ENCODE measurements at places on chromosomes 5 and 9.

- no peak for DNase-seq
Observed at GRCh38 chr5:172911628-172911880, 47.7 kb upstream of the RPL26L1 start.

DNA sequence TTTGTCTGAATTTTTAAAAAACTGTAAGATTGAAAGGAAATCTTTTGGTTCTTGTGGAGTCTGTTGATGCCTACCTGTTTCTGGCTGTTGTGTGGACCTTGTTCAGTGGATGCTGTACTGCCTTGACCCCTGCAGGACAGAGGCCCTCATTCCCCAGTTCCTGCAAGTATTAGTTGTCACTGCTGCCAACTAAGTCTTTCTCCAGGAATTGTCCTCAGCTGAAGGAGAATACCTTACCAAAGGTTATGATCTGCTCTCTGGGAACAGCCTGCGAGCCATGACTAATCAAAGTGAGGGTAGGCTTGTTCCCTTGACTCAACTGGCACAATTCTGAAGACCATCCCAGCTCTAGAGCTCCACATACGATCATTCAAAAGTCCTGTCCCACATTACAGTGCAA lies 145.3 kb upstream of the FST start:
- DNase-seq, result no peak

- DNase-seq, result no peak
Observed at GRCh38 chr5:92991581-92992067, 589.4 kb downstream of the NR2F1-AS1 start.

DNA sequence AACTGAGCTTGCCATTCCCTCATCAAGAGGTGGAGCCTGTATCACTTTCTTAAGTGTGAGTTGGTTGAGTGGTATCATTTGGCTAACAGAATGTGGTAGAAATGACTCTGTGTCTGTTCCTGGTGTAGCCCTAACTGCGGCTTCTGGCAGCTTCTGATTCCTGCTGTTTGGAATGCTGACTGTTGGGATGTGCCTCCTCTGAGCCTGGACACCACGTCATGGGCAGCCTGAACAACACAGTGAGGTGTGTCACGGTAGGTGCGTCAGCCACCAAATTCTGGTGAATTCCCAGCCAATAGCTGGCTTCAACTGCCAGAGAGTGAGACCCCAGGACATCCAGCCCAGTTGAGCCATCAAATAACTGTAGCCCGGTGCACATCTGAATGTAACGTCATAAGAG lies 6.1 kb upstream of the C9orf152 start:
- no peak for DNase-seq

DNA sequence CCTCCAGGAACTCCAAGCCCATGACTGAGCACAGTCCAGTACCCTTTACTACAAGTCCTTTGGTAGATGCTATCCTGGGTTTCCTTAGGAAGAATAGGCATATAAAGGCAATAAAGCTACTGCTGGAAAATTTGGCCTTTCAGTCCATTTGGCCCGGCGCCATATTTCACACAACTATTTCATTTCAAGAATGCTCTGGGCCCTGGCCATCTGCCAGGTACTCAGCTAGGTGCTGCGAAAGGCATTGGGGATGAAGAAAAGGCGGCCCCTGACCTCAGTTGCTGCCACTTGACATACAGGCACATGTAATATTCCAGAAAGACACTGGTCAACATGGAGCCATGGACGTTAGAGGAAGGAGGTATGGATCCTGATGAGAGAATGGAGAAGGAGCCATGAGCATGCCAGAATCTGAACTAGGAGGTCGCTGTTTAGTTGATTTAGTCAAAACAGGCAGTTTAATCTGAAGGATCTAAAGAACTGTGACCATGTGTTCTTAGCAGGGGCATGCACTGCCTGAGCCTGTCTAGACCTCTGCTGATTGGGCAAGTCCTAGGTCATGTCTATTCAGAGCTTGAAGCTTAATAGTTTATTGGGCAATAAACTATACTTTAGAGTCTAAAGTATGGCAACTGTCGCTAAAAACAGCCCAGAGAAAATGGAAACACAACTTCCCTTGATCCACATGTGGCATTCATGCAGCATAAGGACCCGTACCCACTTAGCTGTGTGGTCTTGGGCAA lies 149.3 kb downstream of the MELK start:
- DNase-seq, result no peak

GRCh38 chr5:141272906-141273305 lies 27.7 kb downstream of the PCDHB15 start:
- DNase-seq, result no peak

DNA sequence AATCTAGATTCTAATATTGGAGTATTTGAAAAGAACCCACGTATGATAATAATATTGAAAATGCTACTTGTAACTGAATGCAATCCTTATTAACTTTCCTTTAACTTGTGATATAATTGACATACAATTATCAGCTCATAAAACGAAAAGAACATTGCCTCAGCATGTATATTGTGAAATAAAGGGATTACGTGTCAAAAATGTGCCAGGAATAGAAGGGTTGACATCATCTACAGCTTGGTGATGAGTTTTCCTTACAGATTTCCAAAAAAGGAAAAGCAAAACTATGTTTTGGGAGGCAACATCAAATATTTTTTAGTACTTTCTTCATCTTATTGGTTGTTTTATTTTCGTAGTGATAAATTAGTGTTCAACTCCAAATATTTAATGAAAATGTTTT lies 266.0 kb upstream of the PTGER4 start:
- peak; percentile 28 for DNase-seq

- peak; percentile 91 for DNase-seq
Observed at GRCh38 chr5:14190194-14191164, 47.3 kb downstream of the TRIO start.

GRCh38 chr5:90096415-90097081 lies 313.0 kb downstream of the CETN3 start:
- DNase-seq, result no peak

GRCh38 chr9:1962588-1963106 lies 52.5 kb upstream of the SMARCA2 start:
- no peak for DNase-seq

DNA sequence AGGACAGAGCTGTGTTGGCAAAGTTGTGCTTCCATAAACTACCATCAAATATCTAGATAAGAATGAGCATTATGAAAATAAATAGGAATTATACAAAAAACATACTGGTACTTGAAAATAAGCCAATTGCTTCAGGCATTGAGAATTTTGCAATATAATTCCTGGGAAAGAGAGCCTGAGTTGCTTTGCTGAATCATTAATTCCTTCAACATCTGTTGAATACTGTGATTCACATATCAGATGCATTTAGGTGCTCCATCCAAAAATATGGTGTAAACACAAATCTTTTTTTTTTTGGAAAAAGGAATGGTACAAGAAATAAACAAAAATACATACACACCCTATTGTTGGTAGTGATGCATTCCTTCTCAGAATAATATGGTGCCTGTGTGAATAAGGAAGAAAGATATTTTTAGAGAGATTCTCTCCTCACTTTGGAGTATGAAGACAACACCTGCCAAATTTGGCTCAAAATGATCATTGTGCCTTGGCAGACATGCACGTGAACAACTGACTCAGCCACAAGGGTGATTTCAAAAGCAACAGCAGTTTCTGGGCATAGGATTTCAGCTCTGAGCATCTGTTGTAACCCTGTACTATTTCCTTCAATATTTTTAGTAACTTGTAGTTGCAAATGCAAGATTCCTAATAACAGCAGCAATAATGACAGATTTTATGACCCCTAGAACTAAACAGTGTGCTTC lies 96.7 kb downstream of the CAVIN4 start:
- DNase-seq, result peak; percentile 11

GRCh38 chr5:135738564-135738875 lies 95.9 kb upstream of the SLC25A48 start:
- no peak for DNase-seq

DNA sequence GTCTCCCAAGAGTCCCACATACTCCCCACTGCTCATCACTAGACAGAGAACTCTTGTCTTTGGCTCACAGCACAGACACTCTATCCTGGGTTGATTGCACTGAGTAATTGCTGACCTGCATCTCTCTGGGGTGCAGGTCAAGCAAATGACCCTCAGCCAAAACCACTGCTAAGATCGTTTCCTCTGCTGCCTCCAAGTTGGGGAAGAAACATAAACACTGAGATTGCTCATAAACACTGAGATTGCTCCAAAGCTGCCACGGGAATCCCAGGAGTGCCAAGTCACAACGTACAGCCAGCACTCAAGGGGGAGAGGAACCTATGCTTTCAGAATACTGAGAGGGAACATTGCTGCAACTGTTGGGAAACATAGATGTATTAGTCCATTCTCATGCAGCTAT lies 1402.1 kb upstream of the ACO1 start:
- DNase-seq, result no peak

- DNase-seq, result peak; percentile 80
Observed at GRCh38 chr5:53326424-53327153, 153.8 kb upstream of the FST start.

- peak; percentile 31 for DNase-seq
Observed at GRCh38 chr9:98726735-98727134, 18.0 kb upstream of the GABBR2 start.

- no peak for DNase-seq
Observed at GRCh38 chr5:155406815-155407214, 393.3 kb downstream of the KIF4B start.

- no peak for DNase-seq
Observed at GRCh38 chr5:78527925-78528324, 120.6 kb downstream of the LHFPL2 start.

Measured in fibroblast of gingiva (primary cell).